CD8-positive, alpha-beta memory T cell (primary cell): ENCODE measurements at places on chromosomes 1 and 21.

DNA sequence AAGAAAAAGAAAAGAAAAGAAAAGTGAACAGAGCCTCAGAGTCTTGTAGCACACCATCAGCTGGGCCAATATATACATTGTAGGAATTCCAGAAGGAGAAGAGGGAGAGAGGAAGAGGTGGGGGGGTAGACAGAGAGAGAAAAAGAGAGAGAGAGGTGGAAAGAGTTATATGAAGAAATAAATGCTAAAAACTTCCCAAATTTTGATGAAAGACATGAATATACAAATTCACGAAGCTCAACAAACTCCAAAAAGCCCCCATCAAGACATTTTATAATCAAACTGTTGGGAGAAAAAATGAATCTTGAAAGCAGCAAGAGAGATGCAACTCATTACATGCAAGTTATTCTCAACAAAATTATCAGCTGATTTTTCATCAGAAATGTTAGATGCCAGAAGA lies 41.5 kb upstream of the TSHB start:
- DNase-seq = no peak

- DNase-seq = no peak
Observed at GRCh38 chr1:17828991-17829390, 73.9 kb downstream of the ACTL8 start.

- DNase-seq = no peak
Observed at GRCh38 chr1:115428676-115429075, 90.6 kb upstream of the NGF start.

- no peak for DNase-seq
Observed at GRCh38 chr1:158833264-158833663, 2.1 kb downstream of the MNDA start.

GRCh38 chr1:169295425-169295824 lies 72.2 kb downstream of the NME7 start:
- no peak for DNase-seq

GRCh38 chr1:170768929-170769328 lies 105.0 kb downstream of the PRRX1 start:
- no peak for DNase-seq

DNA sequence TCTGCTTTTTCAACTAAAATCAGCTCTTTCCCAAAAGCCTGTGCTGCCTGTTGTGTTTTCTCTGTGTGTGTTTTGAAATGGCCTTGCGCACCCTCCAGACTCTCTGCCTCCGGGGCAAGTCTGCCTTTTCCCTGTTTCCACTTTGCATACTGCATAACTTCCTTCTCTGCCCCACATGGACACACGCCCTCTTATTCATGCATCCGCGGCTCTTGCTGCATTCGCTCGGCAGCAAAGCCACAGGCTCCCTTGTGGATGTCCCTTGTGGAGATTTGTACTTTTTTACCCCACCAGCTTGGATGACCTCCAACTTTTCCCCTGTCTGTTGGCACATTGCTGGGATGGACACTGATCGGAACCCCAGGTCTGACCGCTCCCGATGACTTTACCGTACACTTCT lies 147.6 kb downstream of the ADSS2 start:
- no peak for DNase-seq
